ENCODE measurements at places on chromosomes 16 and 17. TPM values are rescaled to one million over a fixed set of nuclear protein-coding genes. Genes with fewer than 3 reads are reported as not detected.

MAZ gene
- total RNA-seq: 130 TPM

DNA sequence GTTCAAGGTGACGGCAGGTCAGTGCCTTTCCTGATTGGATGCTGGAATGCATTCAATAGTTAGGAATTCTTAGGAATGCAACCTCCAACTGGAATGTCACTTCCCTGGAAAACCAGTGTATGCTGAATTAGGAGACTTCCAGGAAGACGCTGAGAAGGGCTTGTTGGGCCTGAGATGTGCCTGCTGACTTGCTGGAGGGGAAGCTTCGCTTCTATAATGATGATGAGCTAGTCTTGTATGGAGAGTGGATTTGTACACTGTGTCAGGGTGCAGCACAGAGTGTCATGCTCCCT, 45.6 kb downstream of the SMPD3 start:
- no peak for DNase-seq

TBC1D16 gene
- total RNA-seq: 44.9 TPM

DNA sequence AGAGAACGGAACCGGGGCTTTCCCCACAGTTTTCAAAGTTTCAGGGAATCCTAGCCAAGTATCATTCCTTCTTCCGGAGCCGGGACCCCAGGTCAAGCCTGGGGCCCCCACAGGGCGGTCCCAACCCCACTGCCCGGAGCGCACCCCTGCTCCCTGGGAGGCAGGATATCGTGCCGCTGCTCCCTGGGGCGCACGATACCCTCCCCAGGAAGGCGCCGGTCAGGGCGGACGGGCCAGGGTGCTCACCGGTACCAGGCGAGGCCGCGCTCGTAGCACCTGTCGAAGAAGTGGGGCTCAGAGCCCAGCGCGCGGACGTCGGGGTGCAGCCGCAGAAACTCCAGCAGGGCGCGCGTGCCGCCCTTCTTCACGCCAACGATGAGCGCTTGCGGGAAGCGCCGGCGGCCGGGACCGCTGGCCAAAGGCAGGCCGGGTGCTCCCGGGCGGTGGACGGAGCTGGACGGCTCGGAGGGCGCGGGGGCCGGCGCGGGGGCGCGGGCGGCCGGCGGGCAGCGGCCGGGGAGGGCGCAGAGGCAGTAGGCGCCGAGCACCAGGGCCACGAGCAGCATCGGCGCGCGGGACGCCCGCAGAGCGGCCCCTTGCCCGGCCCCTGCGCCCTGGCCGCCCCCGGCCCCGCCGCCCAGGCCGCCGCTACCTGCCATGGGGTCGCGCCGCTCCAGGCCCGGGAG, 407 bp downstream of the HS3ST6 start:
- DNase-seq: no peak

GRCh38 chr17:50379351-50380132, 6.5 kb downstream of the EME1 start:
- DNase-seq: no peak

- no peak for DNase-seq
These were observed 52.4 kb upstream of the ATF7IP2 start for GRCh38 chr16:10333321-10334032.

CLDN9 gene
- total RNA-seq: not detected
